HFFc6 (cell line): ENCODE measurements at places on chromosomes 7 and 10. TPM values are rescaled to one million over a fixed set of nuclear protein-coding genes. Genes with fewer than 3 reads are reported as not detected.

DNA sequence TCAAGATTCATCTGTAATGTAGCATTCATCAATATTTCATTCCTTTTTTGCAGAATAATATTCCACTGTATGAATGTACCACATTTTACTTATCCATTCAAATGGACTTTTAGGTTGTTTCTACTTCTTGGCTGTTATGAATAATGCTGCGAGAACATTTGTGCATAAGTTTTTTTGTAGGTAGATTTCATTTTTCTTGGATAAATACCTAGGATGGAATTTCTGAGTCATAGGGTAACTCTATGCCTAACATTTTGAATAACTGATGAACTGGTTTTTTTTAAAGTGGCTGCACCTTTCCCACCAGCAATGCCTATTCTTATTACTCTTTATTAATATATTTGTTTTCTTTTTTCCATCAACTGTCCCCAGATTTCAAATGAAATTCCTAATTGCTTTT lies 9.1 kb upstream of the XPNPEP1 start:
- no peak for DNase-seq

DNA sequence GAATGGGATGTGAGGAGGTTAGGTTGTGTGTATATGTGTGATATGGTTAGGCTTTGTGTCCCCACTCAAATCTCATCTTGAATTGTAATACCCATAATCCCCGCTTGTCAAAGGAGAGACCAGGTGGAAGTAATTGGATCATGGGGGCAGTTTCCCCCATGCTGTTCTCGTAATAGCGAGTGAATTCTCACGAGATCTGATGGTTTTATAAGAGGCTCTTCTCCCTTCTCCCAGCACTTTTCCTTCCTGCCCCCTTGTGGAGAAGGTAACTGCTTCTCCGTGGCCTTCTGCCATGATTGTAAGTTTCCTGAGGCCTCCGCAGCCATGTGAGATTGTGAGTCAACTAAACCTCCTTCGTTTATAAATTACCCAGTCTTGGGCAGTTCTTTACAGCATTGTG lies 47.3 kb downstream of the NPVF start:
- DNase-seq = no peak

DNA sequence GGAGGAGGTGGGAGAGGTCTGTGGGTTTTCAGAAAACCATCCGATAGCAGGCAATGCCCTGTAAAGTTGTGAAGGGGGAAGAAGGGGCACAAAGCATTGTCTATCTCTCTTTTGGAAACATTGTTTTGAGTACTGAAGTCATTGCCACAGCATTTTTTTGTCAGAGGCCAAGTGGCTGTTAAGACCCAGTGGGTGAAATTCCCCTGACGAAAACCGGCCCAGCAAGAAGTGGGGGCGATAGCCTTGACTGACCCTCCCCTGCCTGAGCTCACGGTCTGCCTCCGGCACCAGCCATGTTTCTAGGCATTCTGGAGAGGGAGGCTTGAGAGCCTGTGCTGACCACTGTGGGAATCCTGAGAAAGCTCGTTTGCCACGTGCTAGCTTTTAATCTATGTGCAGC lies 144.7 kb downstream of the RPS24 start:
- no peak for DNase-seq

The ZNF239 gene
- 4.5 to 6.9 TPM (median 6.8 TPM) in 3 replicates for total RNA-seq

DNA sequence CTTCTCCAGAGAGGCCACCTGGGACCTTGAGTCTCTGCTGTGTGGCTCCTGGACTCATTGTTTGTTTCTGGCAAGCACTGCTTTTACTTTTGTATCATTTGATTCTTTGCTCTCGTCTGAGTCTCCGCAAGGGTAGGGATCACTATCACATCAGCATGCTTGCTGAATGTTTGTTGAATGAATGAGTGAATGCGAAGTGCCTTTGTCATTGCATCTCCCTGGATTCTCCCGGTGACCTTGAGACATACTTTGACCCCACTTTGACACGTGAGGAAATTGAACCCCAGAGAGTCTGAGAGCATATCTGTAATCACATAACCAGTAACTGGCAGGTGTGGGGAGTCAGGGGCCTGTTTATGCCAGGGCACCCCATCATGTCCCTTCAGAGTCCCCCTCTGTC lies 92.8 kb downstream of the ZMIZ1 start:
- DNase-seq = no peak

The ZNF503 gene
- 9.7 and 17.7 TPM in 2 replicates for total RNA-seq

The NEURL1 gene
- total RNA-seq = 0.32 to 0.67 TPM (median 0.45 TPM) in 3 replicates

The CPA2 gene
- total RNA-seq = not detected in 3 replicates

DNA sequence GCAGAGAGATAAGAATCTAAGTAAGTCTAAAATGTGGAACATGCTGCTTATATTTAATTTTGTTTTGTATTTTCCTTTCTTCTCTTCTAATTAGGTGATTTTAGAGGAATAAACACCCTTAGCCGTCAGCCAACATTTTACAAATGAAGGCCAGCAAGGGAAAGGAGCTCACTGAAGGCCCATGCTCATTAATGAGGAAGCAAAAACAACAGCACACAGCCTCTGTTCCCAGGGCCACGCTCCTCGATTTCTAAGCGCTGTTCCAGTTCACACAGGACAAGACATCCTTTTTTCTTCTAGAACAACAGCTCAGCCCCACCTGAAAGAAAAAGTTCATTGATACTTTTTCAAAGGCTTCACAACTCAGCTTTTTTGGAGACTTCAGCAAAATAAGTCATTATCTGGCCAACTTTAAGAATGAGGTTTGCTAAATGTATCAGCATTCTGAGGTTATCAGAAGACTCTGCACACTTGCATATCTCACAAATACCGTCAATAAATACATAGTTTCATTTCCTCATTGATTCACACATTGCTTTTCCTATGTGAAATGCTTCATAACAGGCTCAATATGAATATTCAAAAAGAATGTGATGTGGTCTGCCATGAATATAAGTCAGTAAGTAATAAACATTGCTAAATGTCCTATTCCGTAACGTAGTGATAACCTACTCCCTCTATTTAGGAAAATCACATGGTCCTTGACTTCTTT lies 34.8 kb upstream of the SFMBT2 start:
- no peak for DNase-seq

DNA sequence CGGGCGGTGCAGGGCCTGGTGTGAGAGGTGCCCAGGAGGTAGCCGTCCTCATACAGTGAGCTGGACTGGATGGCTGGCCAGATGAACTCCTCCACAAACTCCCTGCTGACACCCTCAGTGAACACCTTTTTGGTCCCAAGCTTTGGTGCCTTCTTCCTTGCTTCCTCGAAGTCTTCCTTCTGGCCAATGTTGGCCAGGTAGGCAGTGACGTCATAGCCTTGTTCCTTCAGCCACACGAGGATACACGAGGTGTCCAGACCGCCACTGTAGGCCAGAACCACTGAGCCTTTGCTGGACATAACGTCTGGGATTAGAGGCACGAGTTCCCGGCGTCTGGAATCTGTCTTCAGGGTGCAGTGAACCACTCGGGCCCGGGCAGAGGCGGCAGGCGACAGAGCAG lies 206.8 kb upstream of the SP4 start:
- DNase-seq = no peak

The CACUL1 gene
- total RNA-seq = 27.4 to 32.0 TPM (median 28.2 TPM) in 3 replicates

DNA sequence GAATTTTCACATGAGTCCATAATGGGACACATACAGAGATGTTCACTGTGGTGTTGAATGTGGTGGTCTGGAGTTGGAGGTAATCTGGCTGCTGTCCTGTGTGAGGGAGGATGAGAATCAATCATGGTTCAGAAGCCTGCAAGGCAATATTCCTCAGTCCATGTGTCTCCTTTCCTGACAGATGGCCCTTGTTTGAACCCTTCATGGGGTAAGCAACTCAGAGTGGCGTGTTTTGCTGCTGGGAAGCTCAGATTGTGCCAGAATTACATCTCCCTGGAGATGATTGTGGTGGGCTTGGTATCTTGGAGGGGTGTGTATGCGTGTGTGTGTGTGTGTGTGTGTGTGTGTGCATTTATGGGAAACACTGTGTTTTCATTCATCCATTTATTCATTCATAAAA lies 44.5 kb upstream of the COMTD1 start:
- no peak for DNase-seq

DNA sequence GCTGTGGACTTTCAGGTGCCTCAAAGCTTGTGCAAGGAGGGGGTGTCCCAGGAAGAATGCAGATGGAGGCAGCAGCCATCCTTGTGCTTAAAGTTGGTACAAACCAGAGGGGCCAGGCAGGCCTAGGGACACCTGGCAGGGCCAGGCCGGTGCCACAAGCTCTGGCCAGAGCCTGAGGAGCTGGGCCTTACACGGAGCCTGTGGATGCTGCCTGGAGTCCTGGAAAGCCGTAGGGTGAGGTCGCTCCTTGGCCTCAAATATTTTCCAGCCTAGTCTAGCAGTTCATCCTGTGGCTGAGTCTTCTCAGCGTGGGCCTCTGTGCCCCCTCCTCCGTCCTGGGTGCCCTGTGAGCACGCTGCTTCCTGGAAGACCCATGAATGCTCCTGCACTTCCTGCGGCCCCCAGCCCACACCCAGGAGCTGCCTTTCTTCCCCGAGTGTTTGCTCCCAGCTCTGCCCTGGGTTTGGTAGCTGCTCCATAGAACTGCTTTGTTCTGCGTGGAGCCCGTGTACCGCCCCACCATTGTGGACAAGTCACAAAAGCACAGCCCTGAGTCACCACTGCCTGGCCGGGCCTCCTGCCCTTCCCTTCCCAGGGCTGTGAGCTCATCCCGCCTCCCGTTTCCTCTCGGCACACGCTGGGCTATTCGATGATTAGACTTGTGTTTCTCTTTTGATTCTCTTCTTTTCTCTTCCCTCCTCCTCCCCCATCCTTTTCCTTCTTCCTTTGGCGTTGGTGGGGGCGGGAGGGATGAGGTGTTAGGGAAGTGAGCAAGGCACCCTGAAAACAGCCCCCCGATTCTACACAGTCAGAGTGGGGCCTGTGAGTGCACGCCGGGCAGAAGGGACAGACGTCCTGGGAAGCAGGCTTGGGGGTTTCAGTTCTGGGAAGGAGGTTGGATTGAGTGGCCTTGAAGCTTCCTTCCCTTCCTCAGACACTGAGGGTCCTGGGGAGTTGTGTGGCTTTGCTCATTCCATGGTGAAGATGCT lies 73.2 kb upstream of the SHH start:
- no peak for DNase-seq

- no peak for DNase-seq
Measured at GRCh38 chr10:114499116-114499515, 94.8 kb upstream of the AFAP1L2 start.

The CTAGE8 gene
- not detected in 3 replicates for total RNA-seq

DNA sequence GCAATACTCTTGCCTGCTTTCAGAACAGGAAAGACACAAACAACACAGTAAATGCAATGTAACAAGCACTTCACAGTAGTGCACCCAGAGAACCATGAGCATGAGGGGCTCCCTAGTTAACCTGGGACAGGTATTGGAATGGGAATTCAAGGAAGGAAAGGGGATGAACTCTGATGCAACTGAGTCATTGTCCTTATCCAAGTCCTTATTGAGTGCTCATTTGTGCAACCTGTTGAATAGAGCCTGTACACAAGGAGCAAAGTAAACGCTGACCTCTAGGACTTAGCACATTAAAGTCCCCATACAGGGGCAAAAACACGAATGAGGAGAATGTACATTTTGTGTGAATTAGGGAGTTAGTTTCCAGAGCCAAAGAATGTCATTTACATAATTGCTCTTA lies 276.4 kb upstream of the BMPER start:
- no peak for DNase-seq

The LANCL2 gene
- 17.2 to 22.1 TPM (median 17.3 TPM) in 3 replicates for total RNA-seq

DNA sequence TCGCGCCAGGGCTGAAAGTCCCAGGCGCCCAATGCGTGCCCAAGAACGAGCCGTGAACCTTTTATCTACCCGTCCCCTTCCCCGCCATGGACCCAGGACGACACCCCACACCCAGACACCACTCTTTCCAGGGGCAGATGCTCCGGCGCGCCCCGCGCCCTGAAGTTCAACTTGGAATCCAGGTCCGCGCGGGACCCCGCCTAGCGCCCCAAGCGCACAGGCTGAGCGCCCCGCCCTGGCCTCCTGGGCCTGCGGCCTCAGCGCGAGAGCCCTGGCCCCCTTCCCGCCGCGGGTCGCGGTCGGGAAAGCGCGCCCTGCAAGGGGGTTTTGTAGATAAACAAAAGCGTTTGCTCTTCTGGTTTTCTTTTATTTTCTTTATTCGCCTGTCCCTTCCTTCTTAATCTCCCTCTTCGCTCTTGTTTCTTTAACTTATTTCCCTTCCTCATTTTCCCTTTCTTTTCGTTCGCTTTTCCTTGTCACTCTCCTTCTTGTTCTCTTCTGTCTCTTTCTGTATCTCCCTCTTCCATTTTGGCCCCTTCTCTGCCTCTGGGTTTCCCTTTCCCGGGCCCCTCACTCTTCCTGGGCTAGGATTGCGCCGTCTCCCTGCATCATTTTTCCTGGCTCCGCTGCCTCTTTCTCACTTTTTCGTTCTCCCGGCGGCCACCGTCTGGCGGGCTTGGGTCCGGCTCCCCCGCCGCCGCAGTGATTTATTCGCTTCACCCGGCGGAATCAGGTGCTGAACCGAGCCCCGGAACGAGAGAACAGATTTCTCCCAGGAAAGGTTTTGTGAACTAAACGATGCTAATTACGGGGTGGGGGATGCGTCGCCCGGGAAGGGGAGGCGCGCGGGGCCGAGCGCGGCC lies 15.3 kb upstream of the PAX2 start:
- no peak for DNase-seq

GRCh38 chr7:22671177-22671879 lies 55.7 kb upstream of the IL6 start:
- peak; percentile 51 for DNase-seq

DNA sequence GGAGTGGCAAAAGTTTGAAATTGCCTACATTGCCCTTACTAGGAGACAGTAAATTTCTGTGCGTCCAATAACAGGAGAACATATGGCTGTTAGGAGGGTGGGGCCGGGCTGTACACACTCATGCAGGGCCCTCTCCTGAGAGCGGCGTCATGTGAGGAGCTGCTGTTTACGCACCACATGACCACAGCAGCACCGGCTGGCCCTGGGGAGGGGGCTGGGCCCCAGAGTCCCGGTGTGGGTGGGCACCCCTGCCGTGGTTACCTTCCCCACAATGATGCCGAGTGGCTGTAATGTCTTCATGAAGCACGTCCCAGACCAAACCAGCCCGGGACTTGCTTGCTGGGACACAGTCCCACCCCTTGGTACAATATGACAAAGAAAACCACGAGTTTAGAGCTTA lies 308.7 kb downstream of the DNAJB6 start:
- DNase-seq = no peak

DNA sequence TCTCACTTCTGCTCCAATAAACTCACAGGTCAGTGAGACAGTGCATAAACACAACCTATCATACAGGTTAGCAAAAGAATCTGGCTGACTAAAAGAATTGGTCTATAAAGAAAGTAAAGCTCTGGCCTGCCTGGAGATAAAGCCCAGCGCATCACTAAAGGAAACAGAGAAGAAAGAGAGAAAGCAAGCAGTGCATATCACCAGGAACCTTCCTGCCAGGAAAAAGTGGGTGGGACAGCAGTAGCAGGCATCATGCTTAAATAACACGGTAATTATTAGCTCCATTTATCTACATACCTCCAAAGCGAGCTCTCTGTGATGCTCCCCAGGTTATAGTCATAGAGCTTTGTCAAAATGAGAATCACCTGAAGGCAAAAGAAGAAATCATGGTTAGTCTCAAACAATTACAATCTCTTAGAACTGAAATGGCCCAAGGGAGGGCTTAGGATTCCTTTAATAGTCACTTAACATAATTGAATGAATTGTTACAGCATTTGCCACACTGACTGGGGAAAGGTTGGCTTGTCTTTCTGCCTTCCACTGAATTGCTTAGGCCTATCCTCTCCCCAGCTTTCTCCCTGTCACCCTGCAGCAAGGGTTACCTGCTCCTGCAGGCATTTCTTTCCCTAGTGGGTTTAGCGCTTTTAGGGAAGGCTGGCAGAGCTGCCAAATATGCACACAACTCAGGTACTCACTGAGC lies 208.1 kb downstream of the SORCS1 start:
- DNase-seq = no peak
